Amygdala (tissue), 56 donors: ENCODE measurements at places on chromosomes 2 and 18.

GRCh38 chr2:208686665-208687064 lies 280.1 kb downstream of the PTH2R start:
- DNase-seq = no peak

- no peak for DNase-seq
Observed at GRCh38 chr2:238151628-238152235, 7.0 kb upstream of the ERFE start.

DNA sequence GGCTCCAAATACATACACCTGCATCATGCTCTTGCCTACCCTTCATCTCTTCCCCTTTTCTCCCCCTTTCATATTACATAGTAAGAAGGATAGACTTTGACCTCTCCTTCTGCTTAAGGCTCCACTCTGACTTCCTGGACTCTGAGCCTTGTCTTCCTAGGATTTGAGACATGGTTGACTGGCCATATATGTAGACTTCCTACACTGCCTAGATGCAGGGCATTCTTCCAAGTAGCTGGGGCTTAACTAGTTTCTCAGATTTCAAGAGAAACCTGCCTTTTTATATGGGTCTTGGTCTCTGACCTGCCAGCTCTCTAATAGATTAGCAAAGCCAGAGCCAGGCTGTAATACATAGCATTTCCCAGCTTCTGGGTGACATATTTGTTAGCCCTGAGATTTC lies 35.4 kb upstream of the CYP26B1 start:
- no peak for DNase-seq

DNA sequence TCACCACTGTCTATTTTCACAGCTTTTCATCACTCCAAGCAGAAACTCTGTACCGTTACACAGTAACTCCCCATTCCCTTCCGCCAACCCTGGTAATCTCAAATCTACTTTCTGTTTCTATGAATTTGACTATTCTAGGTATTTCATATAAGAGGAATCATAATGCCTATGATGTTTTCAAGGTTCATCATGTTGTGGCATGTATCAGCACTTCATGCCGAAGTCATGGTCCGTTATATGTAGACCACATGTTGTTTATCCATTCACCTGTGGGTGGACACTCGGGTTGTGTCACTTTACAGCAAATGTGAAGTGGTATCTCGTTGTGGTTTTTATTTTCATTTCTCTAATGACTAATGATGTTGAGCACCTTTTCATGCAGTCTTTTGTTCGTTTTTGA lies 21.6 kb downstream of the CPSF3 start:
- DNase-seq = no peak

GRCh38 chr2:60054571-60055340 lies 498.7 kb downstream of the BCL11A start:
- no peak for DNase-seq

DNA sequence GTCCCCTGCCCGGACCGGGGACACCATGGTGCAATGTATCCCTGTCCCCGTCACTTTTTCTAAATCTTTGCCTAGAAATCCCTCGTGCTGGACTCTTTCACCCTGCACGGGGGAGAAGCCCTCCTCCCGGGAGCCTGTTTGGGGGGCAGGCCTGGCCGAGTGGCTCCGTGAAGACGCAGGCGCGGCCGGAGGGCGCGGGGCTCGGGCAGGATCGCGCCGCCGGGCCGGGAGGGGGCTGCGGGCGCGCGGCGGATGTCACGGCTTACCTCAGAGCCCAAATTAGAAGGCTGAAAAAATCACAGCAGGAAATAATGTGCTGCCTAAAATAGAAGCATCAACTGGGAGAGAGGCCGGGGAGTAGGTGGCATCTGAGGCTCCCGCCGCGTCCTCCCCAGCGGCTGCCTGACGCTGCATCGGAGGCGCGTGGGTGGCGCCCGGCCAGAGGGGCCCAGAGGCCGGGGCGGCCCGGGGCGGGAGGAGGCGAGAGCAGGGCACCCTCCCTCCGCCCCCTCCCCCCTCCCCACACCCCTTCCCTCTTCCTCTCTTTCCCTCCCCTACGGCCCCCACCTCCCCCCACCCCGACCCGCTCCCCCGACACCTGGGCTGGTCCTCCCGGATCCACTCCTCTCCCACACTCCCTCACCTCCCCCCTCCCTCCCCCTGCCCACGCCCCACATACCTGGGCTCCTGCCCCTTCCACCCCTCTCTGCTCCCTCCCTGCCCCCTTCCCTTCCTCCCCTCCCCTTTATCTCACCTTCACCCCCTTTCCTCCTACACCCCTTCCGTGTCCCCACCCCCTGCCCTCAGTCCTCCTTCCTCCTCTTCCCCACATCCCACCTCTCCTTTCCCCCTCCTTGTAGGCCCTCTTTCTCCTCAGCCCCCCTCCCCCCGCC lies 51.9 kb downstream of the SLC4A1AP start:
- no peak for DNase-seq

- DNase-seq = no peak
Observed at GRCh38 chr2:84631985-84632384, 115.7 kb downstream of the DNAH6 start.
